AG09319 (cell line): ENCODE measurements at places on chromosomes 16 and 17.

GRCh38 chr16:30180741-30181140, 2.7 kb upstream of the CORO1A start:
- no peak for DNase-seq

DNA sequence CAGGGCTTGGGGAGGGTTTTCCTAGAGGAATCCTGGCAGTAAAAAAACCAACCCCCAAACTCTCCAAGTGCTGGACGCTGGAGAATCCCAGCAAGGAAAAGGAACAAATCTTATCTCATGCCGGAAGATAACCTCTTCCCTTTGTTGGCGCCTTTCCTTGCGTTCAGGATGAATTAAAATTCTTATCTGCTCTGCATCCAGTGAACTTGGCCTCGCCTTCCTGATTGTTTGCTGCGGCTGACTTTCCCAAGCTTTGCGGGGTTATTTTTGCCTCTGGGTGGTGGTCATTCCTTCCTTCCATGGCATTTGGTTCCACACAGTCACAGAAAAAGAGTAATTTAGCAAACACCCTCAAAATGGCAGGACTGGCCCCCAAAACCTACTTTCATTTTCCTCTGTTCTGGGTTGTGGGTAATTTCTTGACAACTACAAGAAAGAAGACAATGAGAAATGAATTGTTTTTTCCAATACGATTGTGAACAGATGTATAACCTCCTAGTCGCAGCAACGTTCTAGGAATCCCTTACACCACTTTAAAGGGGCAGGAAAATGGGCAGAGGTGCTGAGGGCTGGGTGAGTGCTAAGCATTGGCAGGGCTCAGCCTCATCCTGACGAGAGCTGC, 77.8 kb downstream of the MRC2 start:
- no peak for DNase-seq

DNA sequence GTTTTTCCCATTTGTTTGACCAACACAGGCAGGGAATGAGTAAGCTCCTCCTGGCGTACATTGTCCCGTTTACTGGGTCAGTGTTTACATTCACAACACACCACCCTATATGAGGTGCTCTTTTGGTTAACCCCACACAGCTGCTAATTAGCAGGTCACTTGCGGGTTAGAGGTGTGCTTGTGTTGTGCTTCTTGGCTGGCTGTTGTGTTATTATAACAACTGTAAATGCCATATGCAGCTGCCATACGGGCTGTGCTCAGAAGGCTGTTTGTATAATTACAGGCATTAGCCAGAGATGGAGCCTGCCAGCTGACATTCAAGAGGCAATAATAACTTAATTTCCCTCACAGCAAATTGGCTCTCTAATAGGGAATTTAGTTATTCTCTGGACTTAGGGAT, 205.1 kb upstream of the ELAC2 start:
- DNase-seq = no peak

DNA sequence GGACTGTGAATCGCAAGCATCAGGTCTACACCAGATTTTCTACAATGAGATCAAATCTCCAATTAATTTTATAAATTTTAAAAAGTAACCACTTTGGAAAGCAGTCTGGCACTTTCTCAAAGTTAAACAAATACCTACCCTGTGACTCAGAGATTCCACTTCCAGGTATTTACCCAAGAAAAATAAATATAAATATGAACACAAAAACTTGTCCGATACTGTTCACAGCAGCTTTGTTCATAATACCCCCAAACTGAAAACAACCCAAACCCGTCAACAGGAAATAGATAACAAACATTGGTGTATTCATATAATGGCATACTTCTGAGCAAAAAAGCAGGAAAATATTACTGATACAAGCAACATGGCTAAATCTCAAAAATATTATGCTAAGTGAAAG, 12.1 kb downstream of the ZDHHC7 start:
- DNase-seq = no peak
